Upper lobe of right lung (tissue), 1 donor: ENCODE measurements at places on chromosomes 2 and 18.
A peak's percentile ranks its signal among the peaks of the same experiment; 100 is the strongest.

DNA sequence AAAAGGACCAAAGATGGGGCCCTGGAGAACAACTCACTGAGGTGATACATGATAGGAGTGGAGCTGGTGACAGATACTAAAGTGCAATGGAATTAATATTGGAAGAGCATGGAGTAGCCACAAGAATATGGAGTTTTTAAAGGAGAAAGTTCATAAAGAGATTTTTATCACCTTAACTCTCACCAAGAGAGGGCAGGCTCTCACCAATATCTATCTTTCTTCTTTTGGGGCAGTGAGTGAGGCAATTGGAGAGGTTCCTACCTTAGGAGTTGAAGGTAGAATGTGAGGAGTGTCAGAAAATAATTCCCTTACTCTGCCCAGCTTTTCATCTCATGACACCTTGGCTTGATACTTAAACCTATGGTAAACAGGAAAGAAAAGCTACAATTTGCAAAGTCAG lies 233.7 kb upstream of the CWC22 start:
- no peak for DNase-seq

- DNase-seq = no peak
These were observed 84.0 kb downstream of the MSH2 start for GRCh38 chr2:47486841-47487497.

GRCh38 chr2:134558208-134558830 lies 160.5 kb downstream of the TMEM163 start:
- no peak for DNase-seq

- DNase-seq = no peak
These were observed 105.9 kb downstream of the NAT8 start for GRCh38 chr2:73536133-73536840.

DNA sequence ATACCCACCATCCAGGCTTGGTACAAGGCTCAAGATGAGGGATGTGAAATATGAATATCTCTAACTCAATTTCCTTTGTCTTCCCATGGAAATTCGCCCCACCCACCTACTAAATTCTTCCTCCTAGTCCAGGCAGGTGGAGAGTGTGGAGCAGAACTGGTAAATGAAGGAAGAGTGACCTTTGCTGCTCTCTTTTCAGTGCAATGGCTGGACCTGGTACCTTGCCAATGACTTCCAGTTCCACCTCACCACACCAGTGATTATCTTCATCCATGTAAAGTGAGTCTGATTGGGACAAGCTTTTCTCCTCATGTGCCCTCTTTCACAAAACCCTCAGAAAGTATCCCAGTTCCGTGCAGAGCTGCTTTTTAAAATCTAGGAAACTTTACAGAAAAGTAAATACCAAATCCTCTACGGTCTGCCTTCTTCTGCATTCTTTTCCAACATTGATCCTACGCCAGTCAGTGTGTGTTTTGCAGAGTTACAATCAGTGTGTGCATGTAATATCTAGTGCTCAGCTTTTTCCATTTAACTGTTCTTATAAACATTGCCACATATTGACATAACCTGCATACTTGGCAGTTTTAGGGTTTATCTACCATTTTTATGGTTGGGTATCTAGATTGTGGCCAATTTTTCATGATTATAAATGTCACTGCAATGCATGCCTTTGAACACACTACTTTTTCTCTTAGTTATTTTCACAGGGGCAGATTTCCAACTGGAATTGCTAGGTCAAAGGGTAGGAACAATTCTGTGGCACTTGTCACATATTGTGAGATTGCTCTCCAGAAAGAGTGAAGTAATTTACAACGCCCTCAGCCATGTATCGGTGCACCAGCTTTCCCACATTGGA lies 86.5 kb upstream of the SEC11C start:
- DNase-seq = no peak

DNA sequence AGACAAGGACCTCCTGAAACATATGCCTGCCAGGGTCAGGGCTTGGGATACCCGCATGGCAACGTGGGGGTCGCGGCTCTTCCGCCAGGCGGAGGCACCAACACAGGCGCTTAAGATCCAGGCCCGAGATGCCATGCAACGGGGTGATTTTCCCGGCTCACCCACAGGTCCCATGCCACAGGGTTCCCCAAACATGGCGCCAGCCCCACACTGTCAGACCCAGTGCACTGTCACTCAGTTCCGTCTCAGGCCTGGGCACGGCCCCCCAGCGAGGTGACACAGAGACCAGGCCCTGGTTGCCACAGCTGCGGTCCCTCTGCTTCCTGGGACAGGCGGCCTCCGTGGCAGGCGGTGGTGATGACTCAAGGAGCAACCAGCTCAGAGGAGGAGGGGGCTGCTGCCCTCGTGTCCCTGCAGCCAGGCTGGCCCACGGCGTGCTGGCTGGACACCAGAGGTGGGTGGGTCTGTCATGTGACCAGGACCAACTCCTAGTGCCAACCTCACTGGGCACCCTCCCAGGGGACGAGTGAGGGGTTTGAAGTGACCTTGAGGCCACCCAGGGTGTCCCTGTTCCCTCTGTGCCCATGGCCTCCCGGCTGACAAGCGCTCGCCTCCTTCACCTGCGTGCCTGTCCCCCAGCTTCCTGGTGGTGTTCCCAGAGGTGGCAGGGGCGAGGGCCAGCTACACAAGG lies 4.9 kb downstream of the PDCD1 start:
- DNase-seq = peak; percentile 62

GRCh38 chr18:39685303-39685902 lies 2119.8 kb upstream of the CELF4 start:
- no peak for DNase-seq

- DNase-seq = no peak
These were observed 4.0 kb upstream of the FHL2 start for GRCh38 chr2:105402809-105403208.

- no peak for DNase-seq
These were observed 4.1 kb upstream of the ZCCHC2 start for GRCh38 chr18:62518460-62519375.

DNA sequence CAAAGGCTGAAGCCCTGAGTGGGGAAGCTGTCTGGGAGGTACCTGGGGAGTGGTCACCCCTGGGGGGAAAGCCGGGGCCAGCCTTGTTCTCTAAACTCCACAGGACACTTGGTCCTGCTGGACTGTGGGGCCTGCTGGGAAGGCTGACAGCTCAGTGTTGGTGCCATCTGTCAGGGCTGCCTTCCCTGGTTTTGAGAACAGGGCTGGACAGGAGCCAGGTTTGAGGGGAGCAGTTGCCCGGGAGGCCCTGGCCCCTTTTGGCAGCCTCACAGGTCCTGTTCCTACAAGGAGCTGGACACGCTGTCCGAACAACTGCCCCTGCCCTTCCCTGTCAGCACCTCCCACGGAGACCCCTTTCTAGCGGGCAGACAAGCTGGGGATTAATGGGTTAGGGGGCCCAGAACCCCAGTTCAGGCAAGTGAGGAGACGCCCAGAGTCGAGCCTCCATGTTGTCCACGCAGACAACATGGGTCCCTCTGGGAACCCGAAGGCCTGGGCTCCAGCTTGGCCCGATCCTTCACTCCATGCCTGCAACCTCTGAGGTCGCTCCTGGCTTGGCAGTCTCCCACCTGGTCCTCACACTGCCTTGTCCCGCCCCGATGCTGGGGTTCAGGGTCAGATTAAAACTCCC lies 40.8 kb downstream of the ATOH8 start:
- peak; percentile 61 for DNase-seq

DNA sequence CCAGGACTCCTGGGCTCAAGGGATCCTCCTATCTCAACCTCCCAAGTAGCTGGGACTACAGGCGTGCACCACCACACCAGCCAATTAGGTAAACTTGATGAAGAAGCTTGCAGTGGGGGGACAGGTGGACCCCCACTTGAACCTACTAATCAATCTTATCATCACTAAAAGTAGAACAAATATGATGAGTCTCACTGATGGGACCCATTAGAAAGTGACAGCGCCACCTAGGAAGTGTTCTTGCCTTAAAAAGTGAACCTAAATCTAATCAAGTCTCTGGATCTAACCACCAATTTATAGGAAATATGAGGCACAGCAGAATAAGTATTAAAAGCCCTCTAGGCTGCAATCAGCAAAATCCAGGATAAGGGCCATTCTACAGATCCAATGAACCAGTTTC lies 79.2 kb downstream of the BIN1 start:
- DNase-seq = no peak

- DNase-seq = no peak
These were observed 118.4 kb downstream of the ARL4C start for GRCh38 chr2:234378440-234378839.

DNA sequence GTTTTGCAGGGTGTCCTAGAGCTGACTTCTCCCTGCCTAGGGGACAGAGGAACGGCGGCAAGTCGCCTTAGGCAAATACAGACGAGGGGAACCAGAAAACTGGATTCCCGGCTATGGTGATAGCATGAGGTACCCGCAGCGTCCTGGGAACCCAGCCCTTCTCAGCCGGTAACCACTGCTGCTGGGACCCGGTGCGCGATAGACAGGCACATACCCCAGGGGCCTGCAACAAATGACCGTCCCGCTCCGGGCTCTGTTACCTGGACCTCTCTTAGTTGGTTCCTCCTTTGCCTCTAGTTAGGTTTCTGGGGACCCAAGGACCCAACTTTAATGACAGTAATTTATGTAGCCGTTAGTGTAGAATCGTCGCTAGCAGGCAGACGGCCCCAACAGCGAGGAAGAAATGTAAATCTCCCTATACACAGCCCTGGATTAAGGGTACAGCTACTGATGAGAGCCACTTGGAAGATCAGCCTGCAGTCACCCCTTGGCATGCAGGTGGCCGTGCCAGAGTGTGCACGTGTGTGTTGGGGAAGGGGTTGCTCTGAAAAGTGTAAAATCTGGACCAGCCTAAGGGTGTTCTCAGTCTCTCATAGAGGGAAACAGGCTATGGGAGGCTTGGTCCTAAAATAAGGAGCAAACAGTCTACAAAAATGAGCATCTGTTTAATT lies 819 bp upstream of the SERPINE2 start:
- DNase-seq = no peak
